C1 segment of cervical spinal cord (tissue), 14 donors: ENCODE measurements at places on chromosomes 12 and 14.
A peak's percentile ranks its signal among the peaks of the same experiment; 100 is the strongest.

- DNase-seq = no peak
Measured at GRCh38 chr12:59115526-59115925, 195.2 kb upstream of the LRIG3 start.

DNA sequence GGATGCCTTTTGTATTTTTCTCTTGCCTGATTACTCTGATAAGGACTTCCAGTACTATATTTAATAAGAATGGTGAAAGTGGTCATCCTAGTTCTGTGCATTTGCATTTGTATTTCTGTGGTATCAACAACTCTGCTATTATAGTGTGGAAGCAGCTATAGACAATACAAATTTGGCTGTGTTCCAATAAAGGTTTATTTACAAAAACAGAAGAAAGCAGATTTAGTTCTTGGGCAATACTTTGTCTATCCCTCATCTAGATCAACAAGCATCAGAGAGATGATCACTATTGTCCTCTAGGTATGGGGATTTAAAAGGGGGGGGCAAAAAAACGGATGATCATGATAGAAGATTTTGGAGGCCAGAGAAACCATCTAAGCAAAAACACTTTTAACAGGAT, 19.1 kb upstream of the BTG1 start:
- no peak for DNase-seq

DNA sequence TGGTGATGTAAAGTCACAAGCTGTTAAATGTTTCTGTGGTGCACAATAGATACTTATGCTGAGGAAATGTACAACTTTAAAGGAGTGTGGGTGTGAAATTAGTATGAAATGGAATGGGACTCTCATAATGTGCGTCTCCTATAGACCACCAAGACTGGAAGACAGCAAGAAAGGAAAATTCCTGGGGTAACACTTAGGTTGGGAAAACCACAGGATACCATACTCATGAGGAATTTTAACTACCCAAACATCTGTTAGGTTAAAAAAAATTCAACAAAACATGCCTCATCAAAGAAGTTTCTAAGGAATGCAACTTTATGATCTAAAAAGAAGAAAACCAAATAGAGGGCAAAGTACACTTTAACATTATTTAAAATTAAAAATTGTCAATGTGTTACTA, 113.7 kb upstream of the MYF6 start:
- no peak for DNase-seq

- no peak for DNase-seq
Measured at GRCh38 chr12:20154052-20154451, 214.3 kb upstream of the PDE3A start.

DNA sequence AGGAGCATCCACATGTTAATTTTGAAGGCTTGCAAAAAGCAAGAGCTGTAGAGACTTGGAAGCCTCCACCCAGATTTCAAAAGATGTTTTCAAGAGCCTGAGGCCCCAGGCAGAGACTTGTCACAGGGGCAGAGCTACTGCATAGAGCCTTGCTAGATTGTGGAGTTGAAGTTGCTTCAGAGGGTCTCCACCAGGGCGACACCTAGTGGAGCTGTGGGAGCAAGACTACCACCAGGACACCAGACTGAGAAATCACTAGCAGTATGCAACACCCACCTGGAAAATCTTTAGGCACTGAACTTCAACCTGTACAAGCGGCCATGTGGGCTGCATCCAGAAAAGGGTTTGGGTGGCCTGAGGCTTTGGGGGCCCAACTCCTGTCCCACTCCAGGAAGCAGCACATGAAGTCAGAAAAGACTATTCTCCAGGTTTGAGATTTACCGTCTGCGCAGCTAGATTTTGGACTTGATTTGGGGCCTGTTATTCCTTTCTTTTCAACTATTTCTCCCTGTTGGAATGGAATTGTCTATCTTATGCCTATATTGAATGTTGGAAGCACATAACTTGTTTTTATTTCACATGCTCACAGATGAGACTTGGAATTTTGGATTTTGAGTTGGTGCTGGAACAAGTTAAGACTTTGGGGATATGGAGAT, 508.6 kb downstream of the FLRT2 start:
- no peak for DNase-seq

- no peak for DNase-seq
Measured at GRCh38 chr12:21615431-21615830, 10.8 kb upstream of the GYS2 start.

DNA sequence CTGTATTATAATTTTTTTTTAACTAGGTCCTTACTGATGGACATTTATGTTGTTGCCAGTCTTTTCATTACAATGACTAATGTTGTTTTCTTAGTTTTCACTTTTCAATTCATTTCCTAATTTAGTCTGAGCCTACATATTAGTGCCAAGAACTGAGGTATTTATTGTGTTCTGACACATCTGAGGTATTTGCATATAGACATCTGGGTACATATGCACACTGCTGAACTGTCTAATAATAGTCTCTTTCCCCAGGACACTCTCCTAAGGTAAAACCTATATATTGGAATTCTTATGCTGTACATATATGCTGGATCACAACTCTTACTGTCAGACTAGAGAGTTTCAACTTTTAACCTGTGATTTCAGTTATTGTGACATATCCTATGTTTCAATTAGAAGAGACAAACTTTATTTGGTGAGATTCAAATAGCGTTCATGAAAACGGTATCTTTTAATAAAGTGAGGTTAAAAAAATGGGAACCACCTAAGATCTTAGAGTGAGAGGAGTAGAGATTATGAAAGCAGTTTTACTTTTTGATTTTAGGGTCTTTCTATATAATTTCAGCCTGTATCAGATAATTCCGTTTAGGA, 263.2 kb downstream of the RAD51B start:
- DNase-seq = no peak

- no peak for DNase-seq
Measured at GRCh38 chr14:102154121-102154520, 14.4 kb downstream of the WDR20 start.

DNA sequence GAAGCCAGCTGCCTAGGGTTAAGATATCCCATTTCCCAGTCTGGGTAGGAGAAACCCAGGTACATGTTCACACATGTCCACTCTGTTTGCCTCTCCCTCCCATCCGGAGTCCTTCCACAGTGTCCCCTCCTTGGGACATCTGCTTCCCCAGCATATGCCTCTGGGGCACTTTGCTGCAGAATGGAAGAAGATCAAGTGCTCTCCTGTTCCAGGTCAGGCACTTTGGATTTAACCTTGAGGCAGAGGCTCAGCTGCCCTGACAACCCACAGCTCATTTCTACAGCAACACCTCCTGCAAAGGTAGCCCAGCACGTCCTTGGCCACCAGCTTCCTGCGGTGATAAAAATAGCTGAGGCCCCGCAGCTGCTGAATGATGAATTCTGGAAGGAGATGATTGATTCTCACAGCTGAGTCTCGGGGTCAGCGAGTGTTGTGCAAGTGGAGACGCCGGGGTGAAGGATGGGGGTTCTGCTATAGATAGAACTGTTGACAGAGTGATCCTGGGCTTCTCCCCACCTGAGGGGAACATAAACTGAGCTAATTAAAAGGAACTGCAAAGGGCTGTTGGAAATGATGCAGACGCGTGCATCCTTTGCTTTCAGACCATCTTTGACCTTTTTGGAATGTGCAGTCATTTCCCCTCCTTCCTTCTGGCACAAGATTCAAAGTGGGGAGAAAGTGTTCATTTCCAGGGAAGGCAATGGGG, 145.0 kb downstream of the SLC38A6 start:
- DNase-seq = no peak

DNA sequence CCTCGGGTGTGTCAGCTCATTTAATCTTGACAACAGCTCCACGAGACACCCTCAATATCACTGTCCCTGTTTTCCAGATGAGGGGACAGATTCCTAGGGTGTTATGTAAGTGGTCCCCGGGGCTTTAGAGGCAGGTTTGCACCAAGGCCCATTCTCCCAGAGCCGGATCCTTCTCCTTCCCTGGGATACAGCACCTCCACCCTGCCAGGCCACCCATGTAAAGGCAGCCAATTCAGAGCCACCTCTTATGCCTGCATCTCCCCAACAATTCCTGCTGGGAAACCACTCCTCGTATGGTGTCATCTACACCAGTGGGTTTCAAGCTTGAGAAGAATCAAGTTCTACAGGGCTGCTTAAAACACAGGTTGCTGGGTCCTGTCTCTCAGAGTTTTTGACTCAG, 4.1 kb upstream of the CYP46A1 start:
- DNase-seq = no peak

- no peak for DNase-seq
Measured at GRCh38 chr14:105646175-105646574, 119.8 kb downstream of the TMEM121 start.

- no peak for DNase-seq
Measured at GRCh38 chr14:78164226-78164853, 5.8 kb upstream of the NRXN3 start.

- no peak for DNase-seq
Measured at GRCh38 chr14:96284008-96284407, 28.0 kb downstream of the BDKRB1 start.

GRCh38 chr12:87280356-87280755, 748.8 kb downstream of the C12orf50 start:
- no peak for DNase-seq

DNA sequence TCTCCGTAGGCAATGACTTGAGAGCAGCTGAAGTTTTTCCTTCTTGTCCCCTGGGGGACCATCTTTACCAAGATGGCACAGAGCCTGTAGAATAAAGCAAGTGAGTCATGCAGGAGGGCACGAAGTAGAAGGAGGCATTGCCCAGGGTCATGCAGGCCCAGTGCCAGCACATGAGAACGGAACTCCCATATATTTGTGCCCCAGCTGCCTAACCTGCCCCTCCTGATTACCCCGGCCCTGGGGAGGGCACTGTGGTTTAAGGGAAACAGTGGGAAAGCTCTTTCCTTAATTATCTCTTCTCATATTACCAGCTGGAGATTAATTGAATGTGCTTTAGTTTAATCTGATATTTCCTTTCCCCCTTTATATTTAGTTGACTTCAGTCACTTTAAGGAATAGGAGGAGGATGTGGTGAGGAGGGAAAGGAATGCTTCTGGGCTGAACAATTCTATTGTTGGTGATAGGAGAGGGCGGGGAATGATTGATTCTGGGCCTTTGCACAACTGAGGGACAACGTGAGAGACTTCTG, 51.9 kb downstream of the RASSF8 start:
- DNase-seq = no peak

- no peak for DNase-seq
Measured at GRCh38 chr12:63470161-63470560, 198.1 kb downstream of the DPY19L2 start.

DNA sequence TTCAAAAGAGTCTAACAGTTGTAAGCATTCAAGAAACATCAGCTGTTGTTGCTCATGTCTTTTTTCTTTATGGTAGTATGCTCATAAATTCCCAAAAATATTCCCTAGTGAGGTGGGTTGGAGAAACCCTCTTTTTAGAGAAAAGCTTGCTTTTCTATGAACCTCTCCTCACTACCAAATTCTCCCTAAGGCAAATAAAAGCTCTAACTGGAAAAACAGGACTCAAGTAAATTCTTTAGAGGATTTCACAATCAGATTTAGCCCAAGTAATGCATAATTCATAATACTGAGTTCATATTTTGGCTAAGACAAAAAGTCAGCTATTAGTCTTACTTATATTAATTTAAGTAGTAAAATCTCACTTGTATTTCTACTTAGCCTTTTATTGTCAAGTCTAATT, 59.1 kb downstream of the DIO2 start:
- DNase-seq = no peak

DNA sequence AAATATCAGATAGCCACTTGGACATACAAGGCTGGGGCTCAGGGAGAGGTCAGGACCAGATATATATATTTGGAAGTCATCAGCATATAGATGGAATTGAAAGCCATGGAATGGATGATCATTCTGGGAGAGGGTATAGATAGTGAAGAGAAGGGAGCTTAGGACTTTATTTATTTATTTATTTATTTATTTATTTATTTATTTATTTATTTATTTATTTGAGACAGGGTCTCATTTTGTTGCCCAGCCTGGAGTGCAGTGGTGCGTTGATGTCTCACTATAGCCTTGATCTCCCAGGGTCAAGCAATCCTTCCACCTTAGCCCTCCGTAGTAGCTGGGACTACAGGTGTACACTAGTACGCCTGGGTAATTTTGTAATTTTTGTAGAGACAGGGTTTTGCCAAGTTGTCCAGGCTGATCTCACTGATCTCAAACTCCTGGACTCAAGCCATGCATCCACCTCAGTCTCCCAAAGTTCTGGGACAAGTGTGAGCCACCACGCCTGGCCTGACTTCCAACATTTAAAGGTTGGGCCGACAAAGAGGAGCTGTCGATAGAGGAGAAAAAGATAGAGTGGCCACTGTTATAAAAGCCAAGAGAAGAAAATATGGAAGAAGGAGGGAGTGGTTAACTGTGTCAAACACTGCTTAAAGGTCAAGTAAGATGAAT, 8.7 kb upstream of the INHBE start:
- DNase-seq = no peak

- DNase-seq = no peak
Measured at GRCh38 chr12:105451211-105451610, 120.7 kb downstream of the C12orf75 start.

DNA sequence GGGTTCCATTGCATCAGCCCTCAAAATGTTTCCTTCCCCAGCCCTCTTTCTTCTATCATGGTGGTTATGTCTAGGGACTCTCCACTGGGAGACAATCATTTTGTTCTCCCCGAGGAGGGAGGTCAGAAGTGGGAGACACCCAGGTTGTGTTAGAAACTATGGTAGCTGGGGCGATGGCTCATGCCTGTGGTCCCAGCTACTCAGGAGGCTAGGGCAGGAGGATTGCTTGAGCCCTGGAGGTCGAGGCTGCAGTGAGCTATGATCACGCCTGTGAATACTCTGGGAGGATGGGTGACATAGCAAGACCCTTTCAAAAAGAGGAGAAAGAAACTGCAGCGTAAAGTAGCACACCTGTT, 13.0 kb upstream of the LRRC23 start:
- no peak for DNase-seq

GRCh38 chr12:53006810-53007309, 604 bp downstream of the EIF4B start:
- peak; percentile 71 for DNase-seq

- no peak for DNase-seq
Measured at GRCh38 chr12:56385873-56386272, 23.2 kb upstream of the APOF start.
